ENCODE measurements at places on chromosomes 12 and 14.

DNA sequence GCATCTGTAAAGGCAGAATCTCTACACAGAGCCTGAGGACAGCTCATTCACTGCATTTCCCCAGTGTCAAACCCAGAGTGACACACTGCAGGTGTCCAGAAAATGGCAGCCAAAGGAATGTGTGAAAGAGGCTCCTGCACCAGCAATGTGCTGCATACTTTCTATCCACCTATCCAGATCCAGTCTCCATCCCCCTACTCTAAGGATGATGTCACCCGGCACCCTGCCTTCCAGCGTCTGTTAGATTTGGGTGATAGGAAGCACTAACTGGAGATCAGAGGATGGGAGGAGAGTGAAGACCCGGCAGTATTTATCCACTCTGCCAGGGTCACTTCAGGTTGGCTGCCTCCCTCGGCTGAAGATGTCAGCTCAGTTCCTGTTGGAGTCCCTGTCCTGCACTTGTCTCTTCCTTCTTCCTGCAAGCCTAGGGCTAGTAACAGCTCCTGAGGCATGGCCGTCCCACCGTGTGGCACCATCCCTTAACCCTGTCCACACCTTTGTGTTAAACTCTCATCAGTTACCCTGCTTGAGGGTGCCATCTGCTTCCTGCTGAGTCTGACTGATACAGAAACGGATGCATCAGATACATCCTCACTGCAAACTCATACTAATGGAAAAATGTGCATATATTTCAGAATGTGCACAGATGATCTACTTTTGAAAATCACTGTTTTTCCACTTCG lies 13.0 kb upstream of the GPR68 start:
- DNase-seq = no peak

DNA sequence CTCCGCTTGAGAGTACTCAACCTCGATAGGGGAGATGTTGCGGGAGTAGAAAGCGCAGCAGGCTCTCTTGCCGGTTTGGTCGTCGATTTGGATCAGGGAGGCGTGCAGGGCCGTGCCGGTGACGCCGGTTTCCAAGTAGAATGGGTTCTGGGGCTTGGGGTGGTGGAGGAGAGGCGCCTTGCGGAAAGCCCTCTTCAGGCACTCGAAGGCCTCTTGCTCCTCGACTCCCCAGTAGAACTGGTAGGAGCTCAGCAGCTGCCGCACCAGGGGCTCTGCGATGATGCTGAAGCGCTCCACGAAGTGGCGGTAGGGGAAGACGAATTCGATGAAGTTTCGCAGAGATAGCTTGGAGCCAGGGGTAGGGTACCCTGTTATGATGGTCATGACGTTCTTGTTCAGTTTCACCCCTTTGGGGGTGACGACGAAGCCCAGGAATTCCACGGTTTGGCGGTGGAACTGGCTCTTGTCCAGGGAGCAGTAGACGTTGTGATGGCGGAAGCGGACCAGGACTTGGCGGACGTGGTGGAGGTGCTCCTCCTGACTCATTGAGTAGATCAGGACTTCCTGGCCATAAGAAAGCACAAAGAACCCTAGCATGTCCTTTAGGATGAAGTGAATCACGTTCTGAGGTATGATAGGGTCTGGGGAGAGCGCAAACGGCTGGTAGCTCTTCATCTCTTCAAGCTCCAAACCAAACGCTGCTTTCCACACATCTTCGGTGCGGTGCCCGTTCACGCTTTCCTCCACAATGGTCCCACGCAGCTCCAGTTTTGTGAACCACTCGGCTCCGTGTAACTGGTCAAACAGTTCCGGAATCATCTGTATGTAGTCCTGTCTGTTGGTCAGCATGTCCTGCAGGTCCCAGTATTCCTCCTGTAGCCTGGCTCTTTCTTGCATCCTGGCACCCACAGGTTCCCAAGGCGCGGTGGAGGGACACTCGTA lies 21.2 kb downstream of the RTL1 start:
- DNase-seq = no peak

DNA sequence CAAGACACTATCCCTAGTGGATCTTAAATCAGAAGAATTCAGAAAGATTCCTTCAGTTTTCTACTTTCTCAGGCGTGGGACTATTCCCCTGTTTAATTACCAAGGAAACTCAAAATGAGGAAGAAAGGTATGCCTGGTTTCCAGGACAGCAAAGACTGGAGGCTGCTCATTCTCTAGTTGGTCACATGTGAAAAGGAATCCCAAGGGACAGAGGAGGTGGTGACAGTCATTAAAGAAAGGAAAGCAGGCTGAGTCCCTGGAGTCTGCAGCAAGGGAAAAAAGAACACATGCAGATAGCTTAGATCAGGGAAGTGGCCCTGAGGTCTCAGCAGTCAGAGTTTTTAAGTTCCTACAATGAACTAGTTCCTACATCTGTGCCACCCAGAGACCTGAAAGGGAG lies 165.4 kb upstream of the CCDC198 start:
- DNase-seq = no peak

DNA sequence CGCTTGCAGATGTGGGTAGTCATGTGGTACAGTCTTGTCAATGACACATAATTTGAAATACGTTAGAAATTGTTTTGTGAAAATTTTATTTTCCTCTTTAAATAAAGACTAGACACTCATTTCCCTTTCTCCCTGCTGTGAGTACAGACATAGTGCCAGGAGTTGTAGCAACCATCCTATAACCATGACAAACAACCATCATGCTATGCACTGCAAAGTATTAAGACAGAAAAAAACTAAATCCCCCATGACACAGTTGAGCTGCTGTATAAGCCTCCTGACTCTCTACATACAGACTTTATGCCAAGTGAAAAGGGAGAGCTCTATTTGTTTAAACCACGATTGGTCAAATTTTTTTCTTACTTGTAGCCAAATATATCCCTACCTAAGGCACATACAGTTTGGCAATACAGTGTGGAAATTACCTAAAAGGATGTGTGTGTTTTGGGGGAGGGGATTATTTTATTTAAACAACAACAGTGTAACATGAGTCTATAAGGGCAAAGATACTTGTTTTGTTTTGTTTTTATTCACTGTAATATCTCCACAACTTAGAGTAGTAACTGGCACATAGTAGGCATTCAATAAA lies 45.0 kb upstream of the KRR1 start:
- no peak for DNase-seq

DNA sequence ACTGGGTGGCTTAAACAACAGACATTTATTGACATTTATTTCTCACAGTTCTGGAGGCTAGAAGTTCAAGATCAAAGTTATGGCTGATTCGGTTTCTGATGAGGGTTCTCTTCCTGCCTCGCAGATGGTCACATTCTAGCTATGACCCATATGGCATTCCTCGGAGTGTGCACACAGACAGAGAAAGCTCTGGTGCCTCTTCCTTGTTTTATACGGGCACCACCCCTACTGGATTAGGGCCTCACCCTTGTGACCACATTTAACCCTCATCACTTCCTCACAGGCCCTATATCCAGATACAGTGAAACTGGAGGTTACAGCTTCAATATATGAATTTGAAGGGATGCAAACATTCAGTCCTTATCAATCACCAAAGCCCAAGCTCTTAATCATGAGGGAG lies 77.0 kb upstream of the OVCH1 start:
- no peak for DNase-seq

DNA sequence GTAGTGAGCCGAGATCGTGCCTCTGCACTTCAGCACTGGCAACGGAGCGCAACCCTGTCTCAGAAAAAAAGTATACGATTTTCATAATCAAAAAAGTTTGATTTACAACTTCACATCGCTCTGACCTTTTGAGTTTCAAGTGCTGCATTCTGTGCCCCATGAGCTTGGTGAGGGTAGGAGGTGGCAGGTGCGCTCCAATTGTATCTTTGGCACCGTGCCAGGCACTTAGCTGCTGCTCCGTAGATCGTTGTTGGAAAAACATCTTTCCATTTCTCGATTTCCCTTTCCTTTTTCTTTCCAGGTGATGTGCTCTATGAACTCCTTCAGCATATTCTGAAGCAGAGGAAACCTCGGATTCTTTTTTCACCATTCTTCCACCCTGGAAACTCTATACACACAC lies 203.7 kb downstream of the ETV6 start:
- DNase-seq = no peak

- DNase-seq = no peak
Measured at GRCh38 chr12:69417741-69418167, 52.4 kb upstream of the FRS2 start.

- DNase-seq = no peak
Measured at GRCh38 chr12:70671698-70672097, 34.5 kb upstream of the PTPRB start.

GRCh38 chr14:77436042-77436441 lies 12.7 kb upstream of the NOXRED1 start:
- DNase-seq = no peak

GRCh38 chr12:57069523-57069922 lies 9.1 kb downstream of the NEMP1 start:
- DNase-seq = no peak

DNA sequence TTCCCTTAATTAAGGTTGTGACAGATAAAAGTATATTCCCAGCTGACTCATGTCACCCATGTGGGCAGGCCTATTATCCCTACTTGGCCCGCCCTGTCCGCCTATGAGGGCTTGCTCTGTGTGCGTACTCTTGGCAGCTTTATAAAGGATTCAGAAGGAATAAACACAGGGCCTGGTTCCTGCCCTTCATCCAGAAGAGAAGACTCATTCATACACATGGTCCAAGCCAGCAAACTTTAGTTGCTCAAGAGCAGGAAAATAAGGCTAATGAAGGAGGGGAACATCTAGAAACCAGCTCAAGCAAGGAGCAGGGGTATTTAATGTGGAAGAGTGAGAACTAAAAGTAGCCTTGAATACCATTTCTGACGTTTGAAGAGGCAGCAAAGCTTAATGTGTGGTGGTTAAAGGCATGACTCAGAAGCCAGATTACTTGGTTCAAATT lies 141.9 kb downstream of the CRADD start:
- no peak for DNase-seq

DNA sequence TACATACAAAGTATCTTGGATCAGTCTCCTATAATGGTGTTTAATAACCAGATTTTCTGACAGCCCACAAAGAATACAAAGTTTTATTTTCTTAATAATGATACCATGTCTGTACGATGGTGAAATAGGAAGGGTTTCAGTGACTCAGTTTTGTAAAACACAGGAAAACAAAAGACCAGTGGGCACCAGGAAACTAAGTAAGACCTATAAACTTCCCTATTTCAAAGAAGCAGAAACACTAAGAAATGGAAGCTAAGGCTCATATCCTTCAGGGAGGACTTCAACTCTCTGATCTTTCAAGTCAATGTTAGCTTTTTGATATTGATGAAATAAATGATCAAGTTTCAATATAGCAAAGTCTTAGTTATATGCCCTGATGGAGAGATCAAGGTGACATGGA lies 196.0 kb downstream of the DUSP6 start:
- no peak for DNase-seq

DNA sequence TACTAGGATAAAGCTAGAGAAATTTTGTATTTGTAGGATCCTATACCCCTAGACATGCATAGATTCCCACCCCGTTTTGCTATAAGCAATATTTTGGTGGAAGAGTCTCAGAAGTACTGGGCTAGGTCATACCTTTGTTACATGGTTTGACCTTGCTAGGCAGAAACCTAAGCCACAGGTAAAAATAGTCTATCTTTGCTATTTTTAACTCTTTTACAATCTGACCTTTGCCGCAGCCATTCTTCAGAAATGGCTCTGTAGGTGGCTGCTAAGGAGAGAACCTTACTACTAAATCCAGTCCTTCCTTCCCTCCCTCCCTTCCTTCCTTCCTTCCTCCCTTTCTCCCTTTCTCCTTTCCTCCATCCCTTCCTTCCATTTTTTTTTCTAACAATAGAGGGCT lies 242.9 kb upstream of the SEL1L start:
- no peak for DNase-seq

GRCh38 chr14:53620317-53620716 lies 336.3 kb downstream of the BMP4 start:
- DNase-seq = no peak

DNA sequence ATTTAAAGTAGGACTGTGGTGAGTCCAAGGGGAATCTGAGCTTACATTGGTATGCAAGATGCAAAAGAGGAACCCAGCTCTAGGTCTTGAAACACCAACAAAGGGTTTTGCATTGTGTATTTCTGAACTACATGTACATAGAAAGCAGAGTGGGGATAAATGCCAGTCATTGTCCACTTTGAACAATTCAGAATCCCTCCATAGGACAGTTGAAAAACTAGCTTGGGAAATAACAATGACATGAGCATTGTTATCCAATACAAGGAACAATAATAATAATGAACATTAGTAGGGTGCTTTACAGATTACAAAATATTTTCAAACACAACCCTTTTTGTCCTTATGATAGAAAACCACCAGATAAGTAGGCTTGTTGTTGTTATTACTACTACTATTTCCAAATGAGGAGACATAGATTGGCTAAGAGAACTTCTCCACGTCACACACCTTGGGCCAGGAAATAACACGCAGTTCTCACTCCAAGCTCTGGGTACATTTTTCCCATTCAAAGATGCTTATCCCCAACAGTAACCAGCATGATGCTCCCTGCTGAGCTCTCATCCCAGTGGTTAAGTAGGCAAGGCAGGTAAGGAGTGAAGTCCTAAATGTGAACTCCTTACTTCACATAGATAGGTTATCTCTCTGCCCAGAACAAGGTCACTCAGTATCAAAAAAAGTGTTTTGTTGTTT lies 51.7 kb upstream of the RASSF8 start:
- no peak for DNase-seq

GRCh38 chr14:22666203-22666893 lies 22.2 kb upstream of the OR6J1 start:
- DNase-seq = no peak

DNA sequence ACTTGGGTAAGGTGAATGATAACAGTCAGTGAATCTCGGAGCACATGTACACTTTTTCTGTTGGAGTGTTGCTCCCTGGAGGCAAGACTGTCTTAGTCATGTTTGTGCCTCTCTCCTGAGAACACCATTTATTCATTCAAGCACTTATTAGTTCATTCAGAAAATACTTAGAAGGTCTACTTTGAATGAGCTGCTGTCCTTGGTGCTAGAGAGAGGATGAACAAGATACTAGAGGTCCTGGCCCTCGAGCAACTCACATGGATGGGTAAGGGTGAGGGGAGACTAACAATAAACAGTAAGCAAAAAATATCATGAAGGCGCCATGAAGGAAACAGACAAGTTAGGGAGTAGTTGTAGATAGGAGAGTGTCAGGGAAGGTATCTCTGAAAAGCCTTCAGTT lies 17.1 kb upstream of the SAMD4A start:
- DNase-seq = no peak

DNA sequence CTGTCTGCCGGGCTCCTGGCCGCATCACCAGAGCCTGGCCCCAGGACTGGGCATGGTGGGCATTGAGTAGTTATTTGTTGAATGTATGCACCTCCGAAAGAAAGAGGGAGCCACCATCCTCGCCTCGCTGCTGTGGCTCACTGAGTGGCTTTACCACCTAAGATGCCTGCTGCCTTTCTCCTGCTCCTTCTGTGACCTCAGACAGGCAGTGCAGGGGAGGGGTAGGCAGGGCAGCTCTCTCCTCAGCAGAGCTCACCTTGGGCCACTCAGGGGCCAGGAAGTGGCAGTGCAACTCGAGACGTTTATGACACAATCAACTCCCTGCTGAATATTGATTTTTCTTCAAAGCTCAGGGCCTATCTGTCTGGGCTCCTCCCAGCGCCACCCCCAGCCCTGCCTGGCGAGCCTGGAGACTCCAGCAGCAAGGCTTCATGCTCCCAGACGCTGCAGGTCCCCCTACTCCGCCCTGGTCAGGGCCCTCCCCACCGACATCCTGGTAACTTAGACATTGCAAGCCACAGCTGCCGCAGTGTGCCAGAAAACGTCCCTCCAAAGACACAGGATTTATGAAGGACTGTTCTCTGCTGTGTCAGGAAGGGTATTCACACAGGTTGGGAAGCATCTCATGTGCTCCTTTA lies 84.3 kb upstream of the DIO3 start:
- no peak for DNase-seq

- DNase-seq = no peak
Measured at GRCh38 chr14:32417956-32418552, 89.0 kb downstream of the AKAP6 start.

Data from activated CD8-positive, alpha-beta memory T cell treated with anti-CD3 and anti-CD28 coated beads for 1 hour (primary cell).